Activated CD4-positive, alpha-beta memory T cell treated with anti-CD3 and anti-CD28 coated beads for 36 hours (primary cell): ENCODE measurements at places on chromosomes 12 and 14. TPM values are rescaled to one million over a fixed set of nuclear protein-coding genes. Genes with fewer than 3 reads are reported as not detected.
A peak's percentile ranks its signal among the peaks of the same experiment; 100 is the strongest.

DNA sequence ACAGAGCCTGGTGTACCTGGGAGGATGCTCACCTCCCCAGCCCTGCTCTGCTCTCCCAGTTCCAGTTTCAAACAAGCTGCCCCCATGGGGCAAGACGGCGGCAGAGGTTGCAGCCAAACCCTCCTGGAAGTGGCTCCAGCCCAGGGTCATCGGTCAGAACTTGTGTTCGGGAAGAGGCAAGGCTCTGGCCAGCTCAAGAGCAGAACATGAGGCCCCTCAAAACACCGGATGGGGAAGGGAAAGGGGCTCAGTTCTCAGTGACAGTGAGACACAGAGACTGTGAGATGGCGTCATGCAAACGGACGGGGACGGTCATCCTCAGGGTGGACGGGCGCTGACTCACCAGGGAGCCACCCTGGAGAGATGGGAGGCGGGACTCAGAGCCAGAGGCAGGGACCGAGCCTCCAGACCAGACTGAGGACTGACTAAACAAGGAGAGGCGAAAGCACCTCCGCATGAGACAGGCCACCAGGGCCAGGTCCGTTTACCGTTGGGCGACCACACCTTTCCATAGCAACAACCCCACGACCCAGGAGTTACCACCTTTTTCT is 63.9 kb upstream of the GALNT9 start:
- H3K36me3 ChIP-seq, result no peaks in the 10 kb centered on the region
- no peaks in the 10 kb centered on the region for H3K4me1 ChIP-seq
- H3K27ac ChIP-seq, result no peak overlapping the region
- H3K27me3 ChIP-seq, result peaks cover 22% of the 10 kb centered on the region
- DNase-seq, result no peak
- no peak overlapping the region for H3K4me3 ChIP-seq

The CNTN1 gene
- total RNA-seq, result not detected

The PIWIL1 gene
- total RNA-seq, result not detected

GRCh38 chr12:10220398-10221077 is 7.9 kb downstream of the GABARAPL1 start:
- H3K4me3 ChIP-seq, result no peak overlapping the region
- no peaks in the 10 kb centered on the region for H3K27me3 ChIP-seq
- peaks cover 4% of the 10 kb centered on the region for H3K4me1 ChIP-seq
- no peak for DNase-seq
- peaks cover 35% of the 10 kb centered on the region for H3K36me3 ChIP-seq
- H3K27ac ChIP-seq, result no peak overlapping the region

The LRP1-AS gene
- not detected for total RNA-seq

- no peak overlapping the region for H3K4me3 ChIP-seq
- peaks cover 4% of the 10 kb centered on the region for H3K36me3 ChIP-seq
- H3K27ac ChIP-seq, result no peak overlapping the region
- H3K4me1 ChIP-seq, result peaks cover 4% of the 10 kb centered on the region
- no peak for DNase-seq
- peaks cover 31% of the 10 kb centered on the region for H3K27me3 ChIP-seq
Observed at GRCh38 chr12:4450551-4451112, 5.0 kb upstream of the FGF6 start.

- H3K27me3 ChIP-seq, result no peaks in the 10 kb centered on the region
- no peak overlapping the region for H3K27ac ChIP-seq
- H3K36me3 ChIP-seq, result no peaks in the 10 kb centered on the region
- no peak overlapping the region for H3K4me3 ChIP-seq
Observed at GRCh38 chr14:53902307-53902706, 54.3 kb downstream of the BMP4 start.

The IL22 gene
- 5.4 TPM for total RNA-seq

DNA sequence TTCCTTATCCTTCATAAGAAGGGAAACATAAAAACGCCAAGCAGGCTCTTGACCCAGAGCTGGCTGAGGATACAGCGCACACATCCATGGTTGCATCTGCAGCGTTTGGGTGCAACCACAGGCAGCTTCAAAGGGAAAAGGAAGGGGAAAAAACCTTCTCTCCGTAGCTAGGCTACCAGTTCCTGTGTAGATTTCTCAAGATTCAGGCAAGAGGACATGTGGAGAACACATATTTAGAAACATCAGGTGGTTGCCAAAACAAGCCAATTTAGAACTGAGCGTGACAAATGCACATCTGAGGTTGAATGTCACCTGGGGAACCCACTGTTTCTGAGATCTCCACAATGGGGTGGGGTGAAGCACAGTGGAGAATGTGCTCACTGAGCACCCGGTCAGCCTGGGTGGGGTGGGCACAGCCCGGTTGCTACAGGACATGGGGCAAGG is 78.3 kb upstream of the BDKRB2 start:
- H3K4me3 ChIP-seq, result peak overlapping the region; percentile 13
- no peaks in the 10 kb centered on the region for H3K27me3 ChIP-seq
- DNase-seq, result peak; percentile 54
- peaks cover 38% of the 10 kb centered on the region for H3K4me1 ChIP-seq
- no peaks in the 10 kb centered on the region for H3K36me3 ChIP-seq

- no peaks in the 10 kb centered on the region for H3K36me3 ChIP-seq
- no peak overlapping the region for H3K4me3 ChIP-seq
- H3K27ac ChIP-seq, result no peak overlapping the region
- no peak for DNase-seq
- H3K27me3 ChIP-seq, result peaks cover 23% of the 10 kb centered on the region
- H3K4me1 ChIP-seq, result peaks cover 3% of the 10 kb centered on the region
Observed at GRCh38 chr14:101359221-101360053, 201.9 kb upstream of the DIO3 start.

GRCh38 chr14:51691176-51691575 is 39.5 kb downstream of the FRMD6 start:
- H3K36me3 ChIP-seq, result no peaks in the 10 kb centered on the region
- no peak overlapping the region for H3K4me3 ChIP-seq
- H3K27ac ChIP-seq, result no peak overlapping the region

- H3K27ac ChIP-seq, result no peak overlapping the region
- no peak overlapping the region for H3K4me3 ChIP-seq
- peaks cover 26% of the 10 kb centered on the region for H3K27me3 ChIP-seq
- no peak for DNase-seq
- peaks cover 3% of the 10 kb centered on the region for H3K4me1 ChIP-seq
Observed at GRCh38 chr12:2581293-2582045, 213.3 kb upstream of the FKBP4 start.

- no peak for DNase-seq
- no peaks in the 10 kb centered on the region for H3K4me1 ChIP-seq
- no peak overlapping the region for H3K27ac ChIP-seq
Observed at GRCh38 chr12:52268212-52268611, 6.2 kb upstream of the KRT86 start.

DNA sequence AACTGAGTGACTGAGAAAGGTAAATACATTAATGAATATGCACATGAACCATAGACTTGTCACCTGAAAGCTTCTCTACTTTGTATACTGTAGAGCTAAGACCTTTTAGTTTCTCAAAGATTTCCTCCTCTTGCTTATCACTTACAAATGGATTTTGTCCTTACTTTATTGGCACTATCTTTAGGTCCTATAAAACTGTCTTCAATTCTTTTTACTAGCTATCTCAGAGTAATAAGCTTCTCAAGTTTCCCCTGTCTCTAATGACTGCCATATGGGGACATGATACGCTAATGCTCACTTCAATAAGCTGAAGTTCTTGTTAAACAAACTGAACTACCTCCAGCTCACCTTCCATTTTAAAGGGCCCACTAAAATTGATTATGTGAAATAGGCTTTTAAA is 468.2 kb upstream of the CCDC196 start:
- H3K27ac ChIP-seq, result no peak overlapping the region
- H3K27me3 ChIP-seq, result peaks cover 2% of the 10 kb centered on the region
- no peaks in the 10 kb centered on the region for H3K4me1 ChIP-seq

The RIMBP2 gene
- 0.27 TPM for total RNA-seq

GRCh38 chr14:101223561-101224162 is 320.1 kb upstream of the RTL1 start:
- H3K36me3 ChIP-seq, result no peaks in the 10 kb centered on the region
- H3K4me3 ChIP-seq, result no peak overlapping the region
- no peak for DNase-seq
- no peak overlapping the region for H3K27ac ChIP-seq
- H3K4me1 ChIP-seq, result no peaks in the 10 kb centered on the region
- peaks cover 11% of the 10 kb centered on the region for H3K27me3 ChIP-seq

DNA sequence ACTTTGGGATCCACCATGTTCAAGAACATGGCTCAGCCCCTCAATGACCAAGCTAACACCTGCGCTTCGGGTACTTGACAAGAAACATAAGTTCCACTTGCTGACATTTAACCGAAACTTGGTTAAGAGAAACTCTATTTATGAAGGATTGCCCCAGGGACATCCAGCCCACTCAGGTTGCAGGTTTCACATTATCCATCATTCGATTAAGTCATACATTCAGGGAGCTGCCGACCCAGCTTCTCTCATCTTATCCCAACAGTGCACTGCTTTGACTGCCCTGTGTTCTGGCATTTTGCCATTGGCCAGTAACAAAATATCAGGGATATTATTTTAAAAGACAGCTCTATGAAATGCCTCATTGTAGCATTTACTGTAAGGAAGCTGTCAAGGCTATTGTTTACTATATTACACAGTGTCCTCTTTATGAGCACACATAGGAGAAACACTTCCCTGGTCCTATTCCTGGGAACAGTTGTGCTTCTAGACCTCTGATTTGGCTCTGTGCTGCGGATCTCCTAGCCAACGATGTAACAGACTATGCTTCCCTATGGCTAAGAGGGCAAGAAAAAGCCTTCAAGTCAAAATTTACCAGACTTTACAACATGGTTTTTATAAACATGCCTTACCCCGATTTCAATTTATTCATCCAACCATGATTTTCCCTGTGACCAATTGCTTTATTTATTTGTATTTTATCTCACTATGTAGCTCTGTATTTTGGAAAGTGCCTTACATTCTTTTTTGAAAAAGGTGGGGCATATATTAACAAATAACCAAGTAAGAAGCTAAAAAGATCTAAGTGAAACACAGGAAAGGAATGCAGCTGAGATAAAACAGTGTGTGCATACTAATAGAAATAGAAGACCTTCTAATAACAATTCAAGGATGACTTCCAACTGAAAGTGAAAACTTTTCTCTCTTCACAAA is 109.3 kb downstream of the ITPR2 start:
- no peak overlapping the region for H3K4me3 ChIP-seq
- no peak overlapping the region for H3K27ac ChIP-seq
- no peaks in the 10 kb centered on the region for H3K27me3 ChIP-seq

- no peak overlapping the region for H3K27ac ChIP-seq
- H3K36me3 ChIP-seq, result no peaks in the 10 kb centered on the region
- DNase-seq, result no peak
- H3K4me3 ChIP-seq, result no peak overlapping the region
- H3K4me1 ChIP-seq, result no peaks in the 10 kb centered on the region
Observed at GRCh38 chr14:31897581-31898186, 179.4 kb upstream of the ARHGAP5 start.

The KLRG1 gene
- 5.4 TPM for total RNA-seq
